HFFc6 (cell line): ENCODE measurements at places on chromosomes 16 and 17.

- DNase-seq, result no peak
These were observed 24.5 kb downstream of the UNK start for GRCh38 chr17:75808905-75809621.

- DNase-seq, result peak; percentile 41
These were observed at the start of gene VEZF1 for GRCh38 chr17:57987581-57988300. VEZF1 (minus strand) TSS chr17:57988254; CDS start chr17:57988111, 143 bp downstream.

DNA sequence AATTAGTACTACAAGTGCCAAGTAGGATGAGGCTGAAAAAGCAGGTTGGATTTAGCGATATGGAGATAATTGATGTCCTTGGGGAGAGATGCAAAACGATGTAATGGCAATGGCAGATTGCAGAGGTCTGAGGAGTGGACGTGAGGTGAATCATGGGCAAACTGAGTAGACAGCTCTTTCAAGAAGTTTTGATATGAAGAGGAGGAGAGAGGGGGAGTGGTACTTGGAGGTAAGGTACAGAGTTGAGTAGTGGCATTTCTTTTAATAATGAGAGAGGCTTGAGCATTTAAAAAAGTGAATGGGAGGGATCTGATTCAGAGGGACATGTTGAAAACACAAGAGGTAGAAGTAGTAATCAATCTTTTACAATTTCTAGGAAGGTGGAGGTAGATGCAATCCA lies 17.7 kb upstream of the VPS4A start:
- no peak for DNase-seq

DNA sequence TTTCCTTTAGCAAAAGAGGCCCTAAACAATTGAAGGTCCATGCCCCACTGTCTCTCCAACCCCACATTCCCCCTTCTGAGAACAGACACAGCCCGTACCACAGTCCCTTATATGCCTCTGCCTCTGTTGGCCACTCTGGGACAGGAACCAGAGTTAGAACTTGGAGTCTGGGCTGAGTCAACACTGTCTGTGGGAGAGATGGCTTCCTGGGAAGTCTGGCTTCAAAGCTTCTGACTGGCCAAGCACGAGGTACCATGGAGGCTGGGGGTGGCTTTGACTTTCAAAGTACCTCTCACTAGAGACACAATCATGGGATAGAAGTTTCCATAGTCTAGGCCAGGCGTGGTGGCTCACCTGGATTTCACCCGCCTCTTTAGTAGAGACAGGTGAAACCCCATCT lies 14.9 kb upstream of the SPOP start:
- no peak for DNase-seq

- peak; percentile 71 for DNase-seq
These were observed 3.2 kb upstream of the NLRP1 start for GRCh38 chr17:5587438-5588032.

DNA sequence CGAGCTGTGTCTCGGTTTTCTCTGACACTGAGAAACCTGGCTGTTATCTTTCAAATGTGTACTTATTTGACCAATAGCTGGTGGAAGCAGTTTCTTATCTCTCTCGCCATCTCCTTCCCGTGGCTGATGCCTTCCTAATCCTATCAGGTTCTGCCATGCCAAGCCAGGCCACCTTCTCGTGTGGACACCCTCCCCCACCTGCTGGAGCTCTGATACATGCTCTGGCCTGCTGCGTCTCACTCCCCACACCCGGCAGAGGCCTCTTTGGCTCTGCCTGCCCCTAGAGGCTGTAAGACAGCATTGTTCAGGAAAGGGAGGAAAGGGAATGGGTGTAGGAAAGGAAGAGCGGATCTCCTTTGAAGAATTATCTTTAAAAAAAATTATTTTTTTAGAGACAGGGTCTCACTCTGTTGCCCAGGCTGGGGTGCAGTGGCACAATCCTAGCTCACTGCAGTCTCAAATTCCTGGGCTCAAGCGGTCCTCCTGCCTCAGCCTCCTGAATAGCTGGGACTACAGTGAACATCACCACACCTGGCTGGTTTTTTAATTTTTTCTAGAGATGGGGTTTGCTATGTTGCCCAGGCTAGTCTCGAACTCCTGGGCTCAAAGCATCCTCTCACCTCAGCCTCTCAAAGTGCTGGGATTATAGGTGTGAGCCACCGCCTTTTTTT lies 7.5 kb upstream of the ARMC5 start:
- DNase-seq, result peak; percentile 77

DNA sequence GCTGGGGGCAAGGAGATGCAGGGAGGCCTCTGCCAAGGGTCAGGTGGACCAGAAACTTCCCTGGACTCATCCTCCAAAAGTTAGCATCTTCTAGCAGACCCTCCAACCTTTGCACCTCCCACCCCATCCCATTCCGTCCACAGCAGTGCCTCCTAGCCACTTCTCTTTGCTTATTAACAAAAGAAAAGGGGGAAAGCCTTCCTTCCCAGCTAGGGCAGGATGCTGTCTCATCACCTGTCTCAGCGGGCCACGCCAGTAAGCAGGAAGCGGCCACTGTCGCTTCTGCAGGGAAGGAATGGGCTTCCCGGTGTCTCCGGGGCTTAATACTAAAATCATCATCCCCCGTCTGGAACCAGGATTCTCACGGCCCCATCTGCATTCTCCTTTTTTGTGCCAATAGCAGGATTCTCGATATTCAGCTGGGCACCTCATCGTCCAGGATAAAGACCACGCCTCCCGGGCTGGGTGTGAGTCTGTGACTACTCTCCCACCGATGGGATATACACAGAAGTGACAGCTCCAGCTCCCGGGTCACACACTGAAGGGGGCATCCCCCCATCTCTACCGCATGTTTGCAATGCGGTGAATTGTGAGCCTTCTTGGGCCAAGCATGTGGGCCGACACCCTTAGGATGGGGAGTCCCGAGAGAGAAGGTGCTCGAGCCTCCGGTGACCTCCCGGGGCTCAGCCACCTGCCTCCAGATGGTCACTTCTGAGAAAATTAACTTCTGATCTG lies 15.5 kb upstream of the RBFOX3 start:
- no peak for DNase-seq

- no peak for DNase-seq
These were observed 28.0 kb downstream of the NFAT5 start for GRCh38 chr16:69593751-69594255.

DNA sequence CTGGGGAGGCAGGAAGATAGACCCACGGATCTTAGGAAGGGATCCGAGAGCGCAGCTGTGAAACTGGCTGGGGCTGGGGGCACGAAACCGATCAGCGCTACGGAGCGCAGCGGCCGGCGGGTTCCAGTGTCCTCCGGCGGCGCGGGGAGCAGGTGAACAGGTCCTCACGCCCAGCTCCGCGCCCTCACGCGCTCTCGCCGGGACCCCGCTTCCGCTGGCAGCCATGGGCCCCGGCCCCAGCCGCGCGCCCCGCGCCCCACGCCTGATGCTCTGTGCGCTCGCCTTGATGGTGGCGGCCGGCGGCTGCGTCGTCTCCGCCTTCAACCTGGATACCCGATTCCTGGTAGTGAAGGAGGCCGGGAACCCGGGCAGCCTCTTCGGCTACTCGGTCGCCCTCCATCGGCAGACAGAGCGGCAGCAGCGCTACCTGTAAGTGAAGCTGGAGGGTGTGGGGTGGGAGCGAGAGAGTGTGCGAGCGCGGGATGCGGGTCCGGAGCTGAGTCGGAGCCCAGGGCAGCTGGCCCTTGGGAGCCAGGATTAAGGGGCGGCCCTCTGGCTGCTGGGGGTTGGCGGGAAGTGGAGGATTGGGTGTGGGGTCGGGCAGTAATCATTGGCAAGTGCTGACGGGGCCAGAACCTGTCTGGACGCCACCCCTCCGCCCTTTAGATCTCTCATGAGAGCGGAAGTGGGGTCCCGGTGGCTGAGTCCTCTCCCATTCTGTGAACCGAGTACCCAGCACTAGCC lies 479 bp downstream of the ITGA3 start:
- DNase-seq, result peak; percentile 62

GRCh38 chr17:60435244-60436167 lies 13.2 kb downstream of the CHCT1 start:
- peak; percentile 85 for DNase-seq

- peak; percentile 2 for DNase-seq
These were observed 64.0 kb downstream of the MRM1 start for GRCh38 chr17:36665417-36665816.

- peak; percentile 2 for DNase-seq
These were observed 64.7 kb downstream of the ADCY9 start for GRCh38 chr16:4051591-4051990.

DNA sequence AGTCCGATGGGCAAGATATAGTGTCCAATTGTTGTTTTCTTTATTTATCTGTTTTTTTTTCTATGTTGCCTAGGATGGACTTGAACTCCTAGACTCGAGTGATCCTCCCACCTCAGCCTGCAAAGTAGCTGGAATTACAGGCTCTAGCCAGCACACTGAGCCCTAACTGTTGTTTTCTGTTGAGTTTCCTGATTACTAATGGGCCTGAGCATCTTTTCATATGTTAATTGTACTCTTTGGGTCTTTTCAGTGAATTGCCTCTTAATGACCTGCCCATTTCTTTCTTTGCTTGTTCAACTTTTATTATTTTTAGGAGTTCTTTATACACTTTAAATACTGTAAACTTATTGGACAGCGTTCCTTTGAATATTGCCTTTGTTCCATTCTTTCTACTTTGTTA lies 213.0 kb downstream of the HS3ST3B1 start:
- no peak for DNase-seq

GRCh38 chr17:60321336-60322055 lies 70.4 kb downstream of the USP32 start:
- no peak for DNase-seq

- DNase-seq, result no peak
These were observed 63.9 kb downstream of the KANSL1 start for GRCh38 chr17:46129302-46129701.

GRCh38 chr17:51035431-51035830 lies 85.2 kb downstream of the SPAG9 start:
- peak; percentile 74 for DNase-seq

GRCh38 chr17:1649844-1650501 lies at the start of gene RILP:
RILP (minus strand) TSS chr17:1649866; CDS start chr17:1649804, 62 bp downstream.
- no peak for DNase-seq

- no peak for DNase-seq
These were observed 68.1 kb upstream of the LGALS9 start for GRCh38 chr17:27562777-27563455.

- no peak for DNase-seq
These were observed 103.1 kb downstream of the AATF start for GRCh38 chr17:37051833-37052232.

DNA sequence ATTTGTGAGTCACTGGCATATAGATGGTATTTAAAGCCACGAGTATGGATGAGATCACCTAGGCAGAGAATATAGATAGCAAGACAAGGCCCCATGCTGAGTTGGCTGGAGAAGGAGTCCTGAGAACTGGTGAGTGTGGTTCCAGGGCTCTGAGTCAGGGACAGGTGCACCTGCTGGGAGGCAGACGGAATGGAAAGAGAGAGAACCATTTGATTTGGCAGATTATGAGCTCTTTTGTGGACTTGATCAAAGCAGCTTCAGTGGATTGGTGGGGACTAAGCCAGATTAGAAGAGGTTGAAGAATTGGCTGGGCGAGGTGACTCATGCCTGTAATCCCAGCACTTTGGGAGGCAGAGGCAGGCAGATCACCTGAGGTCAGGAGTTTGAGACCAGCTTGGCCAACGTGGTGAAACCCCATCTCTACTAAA lies 4.3 kb upstream of the C16orf92 start:
- peak; percentile 21 for DNase-seq

DNA sequence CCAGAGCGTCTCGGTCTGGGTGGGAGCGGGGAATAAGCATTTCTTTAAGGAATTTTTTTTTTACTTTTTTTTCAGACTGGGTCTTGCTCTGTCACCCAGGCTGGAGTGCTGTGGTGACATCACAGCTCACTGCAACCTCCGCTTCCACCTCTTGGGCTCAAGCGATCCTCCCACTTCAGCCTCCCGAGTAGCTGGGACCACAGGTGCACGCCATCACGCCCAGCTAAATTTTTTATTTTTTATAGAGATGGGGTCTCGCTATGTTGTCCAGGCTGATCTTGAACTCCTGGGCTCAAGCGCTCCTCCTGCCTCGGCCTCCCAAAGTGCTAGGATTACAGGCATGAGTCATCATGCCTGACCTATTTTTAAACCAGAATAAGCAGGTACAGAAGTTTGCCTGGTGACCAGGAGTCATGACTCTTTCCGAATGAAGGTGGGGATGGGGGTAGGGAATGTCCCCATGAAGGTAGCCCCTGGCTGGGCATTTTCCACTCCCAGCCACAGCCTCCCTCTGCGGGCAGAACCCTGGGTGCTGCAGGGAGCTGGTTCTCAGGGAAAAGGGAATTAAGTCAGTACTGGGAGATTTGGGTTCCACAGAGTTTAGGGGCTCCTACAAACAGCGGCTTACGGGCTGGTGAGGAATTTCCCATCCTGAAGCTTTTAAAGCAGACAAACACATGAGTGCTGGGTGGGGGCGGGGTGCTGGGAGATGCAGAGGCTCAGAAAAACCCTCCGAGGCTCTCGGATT lies 48.3 kb downstream of the TBC1D16 start:
- DNase-seq, result no peak

DNA sequence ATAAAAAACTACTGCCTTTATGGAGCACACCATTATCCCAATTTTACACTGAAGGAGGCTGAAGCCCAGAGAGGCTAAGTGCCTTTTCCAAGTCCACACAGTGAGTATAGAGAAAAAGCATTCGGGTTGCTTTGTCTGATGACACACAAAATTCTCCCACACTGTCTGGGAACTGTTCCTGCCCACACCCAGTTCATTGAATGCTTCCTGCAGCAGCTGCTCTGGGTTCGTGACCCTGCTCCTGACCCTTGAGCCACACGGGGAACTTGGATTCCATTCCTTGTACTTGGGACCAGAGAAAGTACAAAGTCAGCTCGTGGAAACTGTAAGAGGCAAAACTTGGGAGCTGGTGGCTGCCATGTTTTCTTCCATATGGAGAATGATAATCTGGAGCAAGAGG lies 57.9 kb downstream of the AKAP1 start:
- DNase-seq, result peak; percentile 18

- no peak for DNase-seq
These were observed 20.6 kb upstream of the ADGRG1 start for GRCh38 chr16:57607676-57608461.

- no peak for DNase-seq
These were observed 1.6 kb downstream of the TMEM98 start for GRCh38 chr17:32929588-32929987.

DNA sequence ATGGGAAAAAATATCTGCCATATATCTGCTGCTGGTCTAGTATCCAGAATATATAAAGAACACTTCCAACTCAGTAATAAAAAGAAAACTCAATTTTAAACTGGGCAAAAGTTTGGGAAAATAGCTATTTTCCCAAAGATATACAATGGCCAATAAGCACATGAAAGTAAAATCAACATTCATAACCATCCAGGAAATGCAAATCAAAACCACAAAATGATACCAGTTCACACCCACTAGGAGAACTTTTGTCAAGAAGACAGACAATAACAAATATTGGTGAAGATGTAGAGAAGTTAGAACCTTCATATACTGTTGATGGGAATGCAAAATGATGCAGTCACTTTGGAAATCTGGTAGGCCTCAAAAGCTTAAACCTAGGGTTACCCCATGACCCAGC lies 33.4 kb upstream of the RPRML start:
- DNase-seq, result no peak

DNA sequence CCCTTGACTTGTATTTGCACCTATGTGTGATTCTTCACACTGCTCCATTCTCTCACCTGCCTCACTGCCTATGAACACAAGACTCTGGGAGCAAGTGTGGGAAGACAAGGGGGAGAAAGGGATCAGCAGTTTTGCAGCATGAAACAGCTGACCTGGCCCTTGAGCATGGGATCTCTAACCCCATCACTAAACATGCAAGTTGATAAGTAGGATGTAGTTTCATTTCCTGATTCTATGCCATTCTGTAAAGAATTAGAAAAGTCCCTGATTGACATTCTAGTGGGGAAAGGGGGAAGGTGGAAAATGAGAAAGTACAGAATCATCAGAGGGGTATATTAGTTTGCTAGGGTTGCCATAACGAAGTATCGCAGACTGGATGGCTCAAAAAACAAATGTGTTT lies 25.3 kb upstream of the MYOCD start:
- no peak for DNase-seq

- no peak for DNase-seq
These were observed 19.8 kb upstream of the MPRIP start for GRCh38 chr17:17022456-17022855.
